ENCODE measurements at places on chromosomes 13 and 19.

DNA sequence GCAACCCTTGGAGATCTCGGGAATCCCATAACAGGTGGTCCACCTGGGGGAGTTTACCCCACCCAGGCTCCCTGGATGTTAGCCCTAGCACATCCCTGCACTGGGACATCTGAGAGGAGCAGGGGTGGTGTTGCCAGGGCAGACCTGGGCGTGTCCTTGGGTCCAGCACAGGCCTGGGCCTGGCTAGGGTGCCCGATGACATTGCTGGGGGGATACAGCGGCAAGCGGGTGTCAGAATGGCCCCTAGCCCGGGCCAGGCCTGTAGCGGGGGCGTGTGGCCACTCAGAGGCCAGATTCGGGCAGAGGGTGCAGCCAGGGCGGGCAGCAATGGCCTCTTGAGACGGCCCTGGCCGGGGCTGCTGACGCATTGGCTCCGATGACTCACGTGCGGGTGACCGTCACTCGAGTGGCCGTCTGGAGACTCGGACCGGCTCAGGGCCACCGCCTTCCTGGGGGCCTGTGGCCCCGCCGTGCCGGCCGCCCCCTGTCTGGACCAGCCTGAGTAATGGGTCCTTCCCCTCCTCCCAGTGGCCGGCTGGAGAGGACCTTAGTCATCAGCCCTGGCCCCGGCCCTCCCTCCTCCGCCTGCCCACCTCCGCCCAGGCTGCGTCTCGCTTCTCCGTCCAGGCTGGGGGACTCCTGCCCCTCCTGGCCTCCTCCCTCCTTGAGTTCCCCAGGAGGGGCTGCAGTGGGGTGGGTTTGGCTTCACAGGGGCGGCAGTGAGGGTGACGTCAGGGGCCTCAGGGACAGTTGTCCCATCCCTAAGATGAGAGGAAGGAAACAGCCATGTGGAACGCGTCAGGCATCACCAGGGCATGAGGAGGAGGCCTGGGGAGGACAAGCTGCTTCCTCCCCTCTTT is 23.2 kb upstream of the CRTC1 start:
- peak; percentile 89 for DNase-seq

GRCh38 chr19:43554317-43554895 is 20.9 kb downstream of the XRCC1 start:
- DNase-seq: no peak

DNA sequence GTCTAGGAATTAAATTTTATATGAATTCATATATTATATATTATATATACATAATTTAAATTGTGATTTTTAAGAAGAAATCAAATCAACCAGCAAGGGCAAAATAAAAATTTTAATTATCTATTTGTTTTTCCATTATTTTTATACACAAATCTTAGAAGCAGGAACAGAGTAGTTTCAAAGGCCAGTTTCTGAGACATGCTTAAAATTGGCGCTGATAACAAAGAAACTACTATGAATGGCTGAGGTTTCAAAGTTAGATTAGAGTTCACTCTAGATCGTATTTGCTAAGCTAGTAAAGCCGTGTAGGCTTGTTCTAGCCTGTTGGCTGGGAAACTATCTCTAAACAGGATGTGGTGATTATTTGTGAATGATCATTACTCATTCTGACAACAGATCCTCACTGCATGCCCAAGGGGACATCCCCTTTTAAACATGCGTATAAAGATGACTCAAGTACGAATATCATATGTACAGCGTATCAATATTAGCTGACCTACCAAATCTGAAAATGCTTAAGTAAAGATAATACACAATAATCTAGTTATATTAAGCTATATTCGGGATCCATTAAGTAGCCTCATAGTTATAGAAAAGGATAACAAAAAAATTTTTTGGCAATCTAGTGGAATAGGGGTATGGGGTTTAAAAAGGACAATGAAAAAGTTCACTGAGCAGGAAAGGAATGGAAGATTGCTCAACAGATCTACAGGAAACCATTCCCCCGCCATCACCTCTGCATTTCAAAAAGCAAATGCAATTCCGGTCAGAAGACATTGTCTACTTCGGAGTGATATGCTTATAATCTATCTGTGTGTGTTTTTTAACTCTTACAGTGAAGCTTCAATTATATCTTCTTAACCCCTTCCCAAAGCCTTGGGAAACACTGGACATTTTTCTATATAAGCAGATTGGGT is 150.1 kb downstream of the SHISA2 start:
- no peak for DNase-seq

DNA sequence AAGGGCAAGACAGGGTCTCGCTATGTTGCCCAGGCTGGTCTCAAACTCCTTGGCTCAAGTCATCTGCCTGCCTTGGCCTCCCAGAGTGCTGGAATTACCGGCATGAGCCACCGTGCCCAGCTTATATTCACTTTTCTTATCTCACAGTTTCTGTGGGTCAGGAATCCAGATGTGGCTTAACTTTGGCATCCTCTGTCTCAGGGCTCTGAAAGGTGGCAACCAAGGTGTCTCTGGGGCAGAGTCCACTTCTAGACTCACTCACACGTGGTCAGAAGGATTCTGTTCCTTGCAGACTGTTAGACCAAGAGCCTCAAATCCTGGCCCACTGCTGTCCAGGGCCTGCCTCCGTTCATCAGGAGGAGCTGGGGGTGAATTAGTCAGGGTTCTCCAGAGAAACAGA is 7.6 kb upstream of the LMNB2 start:
- DNase-seq: no peak

DNA sequence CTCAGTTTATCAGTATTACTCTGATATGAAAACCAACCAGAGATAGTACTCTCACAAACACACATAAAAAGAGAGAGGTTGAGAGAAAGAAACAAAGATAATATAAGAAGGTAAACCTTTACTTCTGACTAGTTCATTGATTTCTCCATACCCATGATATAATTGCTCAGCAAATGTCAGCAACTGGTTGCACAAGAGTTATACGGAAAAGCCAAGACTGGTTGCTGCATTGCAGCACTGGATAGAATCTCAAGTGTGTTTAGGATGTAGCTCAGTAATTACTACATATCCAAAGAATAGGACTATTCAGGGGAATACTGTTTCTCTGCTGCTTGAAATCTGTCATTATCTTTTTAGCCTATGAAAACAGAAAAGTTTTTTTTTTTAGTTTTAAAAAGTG is 1332.8 kb downstream of the OLFM4 start:
- DNase-seq: no peak

DNA sequence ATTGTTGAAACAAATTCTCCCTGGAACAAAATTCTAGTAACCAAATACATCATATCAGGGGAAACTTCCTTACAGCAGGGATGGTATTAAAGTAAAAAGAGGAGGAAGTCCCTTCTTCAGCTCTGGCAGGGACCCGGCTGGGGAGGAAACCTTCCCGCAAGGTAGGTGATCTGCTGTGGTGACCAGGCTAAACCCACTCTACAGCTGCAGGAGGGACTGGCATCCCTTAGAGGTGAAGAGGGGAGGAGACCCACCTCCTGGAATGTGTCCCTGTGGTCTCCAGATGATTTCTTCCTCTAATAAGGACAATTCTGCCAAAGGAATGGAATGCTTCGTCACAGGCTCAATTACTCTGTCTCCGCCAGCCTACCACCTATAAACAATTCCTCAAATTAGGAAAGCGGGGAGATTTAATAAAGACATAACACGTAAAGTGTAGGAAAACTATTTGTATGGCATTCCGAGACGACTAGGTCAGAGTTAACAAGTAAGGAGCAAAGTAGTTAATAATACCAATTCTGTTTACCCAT is 637 bp upstream of the PDS5B start:
- DNase-seq: no peak

DNA sequence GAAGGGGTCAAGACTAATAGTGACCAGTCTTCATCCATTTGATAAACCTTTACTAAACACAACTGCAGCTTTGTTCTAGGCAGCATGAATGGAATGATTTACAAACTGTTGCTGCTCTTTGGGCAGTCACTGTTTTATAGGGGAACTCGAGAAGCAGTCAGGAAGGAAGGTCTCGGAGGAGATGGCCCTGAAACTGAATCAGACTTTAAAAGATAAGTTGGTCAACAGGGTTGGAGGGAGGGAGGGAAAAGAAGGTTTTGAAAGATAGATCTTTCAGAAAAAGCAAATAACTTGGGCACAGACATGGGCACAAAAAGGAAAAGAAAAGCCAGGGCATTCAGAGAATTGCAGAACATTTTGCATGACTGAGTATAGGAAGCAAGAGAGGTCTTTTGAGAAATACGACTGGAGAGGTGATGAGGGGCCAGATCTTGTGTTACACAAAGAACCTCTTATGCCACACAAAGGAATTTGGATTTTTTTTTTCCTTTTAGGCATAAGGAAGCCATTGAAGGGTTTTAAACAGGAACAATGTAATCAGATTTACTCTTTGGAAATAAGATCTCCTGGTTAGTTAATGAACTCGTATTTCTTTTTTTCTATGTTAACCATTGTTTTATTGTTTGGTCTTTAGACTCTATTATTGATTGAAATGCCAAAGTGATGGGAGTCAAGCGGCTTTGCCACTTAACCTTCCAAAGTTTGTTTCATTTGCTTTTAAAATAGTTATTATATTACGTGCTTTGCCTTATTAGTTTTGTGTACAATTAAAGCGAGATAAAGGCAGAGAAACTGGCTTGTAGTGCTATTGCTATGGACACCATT is 37.5 kb upstream of the SACS start:
- no peak for DNase-seq

DNA sequence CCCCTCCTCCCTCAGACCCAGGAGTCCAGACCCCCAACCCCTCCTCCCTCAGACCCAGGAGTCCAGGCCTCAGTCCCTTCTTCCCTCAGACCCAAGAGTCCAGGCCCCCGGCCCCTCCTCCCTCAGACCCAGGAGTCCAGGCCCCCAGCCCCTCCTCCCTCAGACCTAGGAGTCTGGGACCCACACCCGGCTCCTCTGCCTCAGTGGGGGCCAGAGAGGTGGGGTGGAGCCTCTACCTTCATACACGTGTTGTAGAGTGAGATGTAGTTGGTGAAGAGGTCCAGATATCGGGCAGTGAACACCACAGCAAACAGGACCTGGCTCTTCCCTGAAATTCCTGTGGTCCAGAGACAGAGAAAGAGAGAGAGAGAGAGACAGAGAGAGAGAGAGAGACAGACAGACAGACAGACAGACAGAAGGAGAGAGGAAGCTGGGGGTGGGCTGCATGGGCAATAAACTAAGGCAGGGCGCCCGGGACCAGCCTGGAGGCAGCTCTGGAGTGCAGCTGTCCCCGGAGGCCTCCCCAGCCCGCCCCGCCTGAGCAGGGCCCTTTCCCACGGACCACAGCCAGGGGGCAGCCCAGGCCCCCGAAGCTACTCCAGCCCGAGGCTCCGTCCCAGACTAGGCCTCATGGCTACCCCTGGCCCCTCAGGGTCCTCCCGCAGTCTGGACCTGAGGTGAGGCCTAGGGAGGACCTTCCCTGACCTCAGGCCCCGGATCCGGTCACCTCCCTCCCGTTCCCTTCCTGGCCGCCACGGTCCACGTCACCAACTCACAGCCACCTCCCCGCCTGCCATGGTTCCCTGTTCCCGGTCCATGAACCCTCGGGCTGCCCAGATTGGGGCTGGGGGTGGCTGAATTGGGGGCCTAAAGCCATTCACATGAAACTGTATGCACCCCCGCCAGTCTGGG is 907 bp downstream of the KDELR1 start:
- peak; percentile 81 for DNase-seq

DNA sequence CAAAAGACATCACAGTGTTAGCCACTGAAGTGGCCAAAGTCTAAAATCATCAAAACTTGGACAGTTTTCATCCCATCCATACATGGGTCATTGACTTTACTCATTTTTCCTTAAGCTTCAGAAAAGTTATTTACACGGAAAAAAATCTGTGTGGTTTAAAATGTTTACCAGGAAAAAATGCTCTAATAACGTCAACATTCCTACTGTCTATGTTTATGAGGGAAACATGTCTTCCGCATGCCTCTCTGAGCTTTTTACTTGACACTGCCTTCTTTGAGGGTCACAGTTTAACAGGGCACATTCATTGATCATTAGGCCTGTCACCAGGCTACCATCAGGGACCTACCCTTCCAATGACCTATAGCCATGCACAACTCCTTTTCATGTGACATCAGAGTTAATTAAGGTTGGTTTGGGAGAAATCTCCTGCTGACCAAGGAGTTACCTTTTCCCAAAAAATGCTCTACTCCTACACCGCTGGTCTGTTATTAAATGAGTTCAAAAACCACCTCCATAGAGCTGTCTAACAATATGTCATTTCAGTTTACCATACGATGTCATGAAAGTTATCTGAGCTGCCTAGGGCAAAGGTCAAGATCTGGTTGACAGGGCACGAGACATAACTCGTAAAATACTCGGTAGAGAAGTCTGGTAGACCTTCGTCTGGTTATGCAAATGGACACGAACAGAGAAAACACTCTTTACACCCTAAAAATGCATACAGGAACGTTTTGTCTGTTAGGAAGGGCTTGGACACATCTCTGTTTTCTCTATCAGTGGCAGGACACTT is 17.8 kb downstream of the FLT1 start:
- DNase-seq: no peak

- DNase-seq: no peak
Measured at GRCh38 chr19:32189956-32190706, 155.3 kb upstream of the ZNF507 start.

GRCh38 chr19:3501780-3502179 is 1.3 kb upstream of the DOHH start:
- no peak for DNase-seq

All from psoas muscle (tissue), 8 donors.